ENCODE measurements at places on chromosomes 5 and 9. TPM values are rescaled to one million over a fixed set of nuclear protein-coding genes. Genes with fewer than 3 reads are reported as not detected.

The FYB1 gene
- 10.2 TPM for total RNA-seq

DNA sequence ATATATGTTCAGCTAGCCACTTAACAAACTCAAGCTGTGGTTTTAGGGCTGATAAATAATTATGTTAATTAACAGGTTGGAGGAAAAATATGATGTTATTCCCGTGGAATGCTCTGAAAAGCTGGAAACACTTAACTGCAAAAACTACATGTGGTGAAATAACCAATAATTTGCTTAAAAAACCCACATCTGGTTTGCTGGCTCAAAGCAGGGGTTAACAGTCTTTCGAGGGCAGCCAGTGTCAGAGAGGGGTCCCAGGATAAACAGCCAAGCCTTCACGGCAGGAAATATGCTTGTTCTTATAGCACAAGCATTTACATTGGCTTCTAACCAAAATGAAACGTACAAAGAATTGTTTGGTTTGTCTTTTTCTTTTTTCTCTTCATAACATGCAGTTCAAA, 254.0 kb upstream of the GAS1 start:
- peak overlapping the region; percentile 21 for H3K27ac ChIP-seq
- no peaks in the 10 kb centered on the region for H3K4me1 ChIP-seq
- no peaks in the 10 kb centered on the region for H3K36me3 ChIP-seq

The LRRC70 gene
- 6.4 TPM for total RNA-seq

DNA sequence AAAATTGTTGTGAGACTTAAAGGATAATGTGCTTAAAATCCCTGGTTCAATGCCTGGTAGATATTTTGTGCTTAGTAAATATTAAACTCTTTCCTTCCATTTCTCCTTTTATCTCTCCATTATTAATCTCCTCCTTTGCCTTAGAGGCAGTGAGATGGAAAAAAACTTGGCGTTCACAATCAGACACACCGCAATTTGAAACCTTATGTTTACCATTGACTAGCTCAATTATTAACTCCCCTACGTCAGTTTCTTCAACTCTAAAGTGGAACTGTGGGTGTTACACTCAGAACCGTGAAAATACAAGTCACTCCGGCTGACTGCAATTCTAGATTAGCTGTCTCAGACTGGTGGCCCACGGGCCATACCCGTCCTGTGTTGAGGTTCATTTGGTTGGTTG, 327.2 kb downstream of the DEPDC1B start:
- no peaks in the 10 kb centered on the region for H3K27me3 ChIP-seq
- no peaks in the 10 kb centered on the region for H3K36me3 ChIP-seq
- no peaks in the 10 kb centered on the region for H3K4me1 ChIP-seq
- no peak overlapping the region for H3K4me3 ChIP-seq
- no peak overlapping the region for H3K27ac ChIP-seq
- DNase-seq = no peak

The GIN1 gene
- total RNA-seq = 3.4 TPM

The CSF1R gene
- 79.0 TPM for total RNA-seq

- no peak overlapping the region for H3K4me3 ChIP-seq
- H3K36me3 ChIP-seq = no peaks in the 10 kb centered on the region
- H3K4me1 ChIP-seq = no peaks in the 10 kb centered on the region
- peak overlapping the region; percentile 65 for H3K27ac ChIP-seq
- no peak for DNase-seq
- no peaks in the 10 kb centered on the region for H3K27me3 ChIP-seq
These were observed 70.0 kb downstream of the LMNB1 start for GRCh38 chr5:126846744-126847455.

The ZNF484 gene
- total RNA-seq = 19.9 TPM

DNA sequence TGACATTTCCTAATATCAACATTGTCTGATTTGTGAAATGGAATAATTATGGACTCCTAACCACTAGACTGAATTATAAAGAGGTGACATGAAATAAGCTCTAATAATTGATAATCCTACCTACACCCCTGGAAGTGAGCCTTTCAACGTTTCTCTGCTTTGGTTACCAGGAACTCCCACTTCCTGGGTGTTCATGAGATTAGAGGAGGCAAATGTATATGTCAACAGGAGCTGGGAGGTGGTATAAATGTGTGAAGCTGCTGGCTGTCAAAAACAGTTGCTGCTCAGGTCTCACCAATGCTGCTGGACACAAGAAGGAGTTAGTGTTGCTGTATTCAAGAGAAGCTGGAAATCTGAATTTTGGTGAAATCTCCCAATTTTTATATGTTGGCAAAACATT, 96.8 kb downstream of the CAMK4 start:
- H3K4me1 ChIP-seq = no peaks in the 10 kb centered on the region
- H3K27me3 ChIP-seq = no peaks in the 10 kb centered on the region
- DNase-seq = no peak
- H3K36me3 ChIP-seq = no peaks in the 10 kb centered on the region
- no peak overlapping the region for H3K4me3 ChIP-seq

- DNase-seq = no peak
- no peaks in the 10 kb centered on the region for H3K36me3 ChIP-seq
- H3K27ac ChIP-seq = no peak overlapping the region
- no peaks in the 10 kb centered on the region for H3K4me1 ChIP-seq
These were observed 46.5 kb downstream of the GNA14 start for GRCh38 chr9:77601476-77602099.

Measured in breast epithelium (tissue), 4 donors.